Left ventricle myocardium inferior (tissue), 1 donor: ENCODE measurements at places on chromosomes 16 and 17. TPM values are rescaled to one million over a fixed set of nuclear protein-coding genes. Genes with fewer than 3 reads are reported as not detected.

DNA sequence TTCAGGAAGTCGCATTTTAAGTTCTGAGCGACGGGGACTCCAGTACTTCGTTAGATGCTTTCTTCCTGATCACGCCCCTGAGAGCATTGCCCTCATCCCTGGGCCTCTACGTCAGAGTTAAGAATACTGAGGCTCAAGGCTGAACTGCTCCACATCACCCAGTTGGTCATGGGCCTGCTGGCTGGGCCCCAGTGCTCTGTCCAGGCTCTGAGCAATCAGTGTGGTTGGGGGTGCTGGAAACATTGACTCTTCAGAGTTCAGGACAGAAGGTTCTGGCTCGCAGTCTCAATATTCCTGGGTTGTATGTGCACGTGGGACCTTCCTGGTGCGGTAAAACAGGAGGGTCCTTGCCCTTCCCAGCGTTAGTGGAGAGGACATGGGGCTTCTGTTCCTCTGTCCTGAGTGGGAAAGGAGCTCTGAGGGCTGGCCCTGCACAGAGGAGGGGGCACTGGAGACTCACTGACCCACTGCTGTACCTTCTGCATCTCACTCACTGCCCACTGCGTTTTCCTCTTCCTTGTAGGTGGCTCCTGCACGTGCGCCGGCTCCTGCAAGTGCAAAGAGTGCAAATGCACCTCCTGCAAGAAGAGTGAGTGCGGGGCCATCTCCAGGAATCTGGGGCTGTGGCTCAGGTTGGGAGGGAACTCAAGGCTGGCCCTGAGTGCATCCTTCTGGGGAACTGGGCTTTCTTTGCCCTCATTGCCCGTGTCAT, 518 bp downstream of the MT1E start:
- DNase-seq, result peak; percentile 71
- H3K36me3 ChIP-seq, result no peaks in the 10 kb centered on the region
- H3K27me3 ChIP-seq, result no peaks in the 10 kb centered on the region
- peak overlapping the region; percentile 80 for H3K4me3 ChIP-seq

The CES5A gene
- total RNA-seq, result not detected

- H3K4me1 ChIP-seq, result peaks cover 80% of the 10 kb centered on the region
- H3K36me3 ChIP-seq, result peaks cover 45% of the 10 kb centered on the region
- no peak for DNase-seq
- peak overlapping the region; percentile 60 for H3K27ac ChIP-seq
Measured at GRCh38 chr17:17126131-17127110, 79.7 kb downstream of the PLD6 start.

DNA sequence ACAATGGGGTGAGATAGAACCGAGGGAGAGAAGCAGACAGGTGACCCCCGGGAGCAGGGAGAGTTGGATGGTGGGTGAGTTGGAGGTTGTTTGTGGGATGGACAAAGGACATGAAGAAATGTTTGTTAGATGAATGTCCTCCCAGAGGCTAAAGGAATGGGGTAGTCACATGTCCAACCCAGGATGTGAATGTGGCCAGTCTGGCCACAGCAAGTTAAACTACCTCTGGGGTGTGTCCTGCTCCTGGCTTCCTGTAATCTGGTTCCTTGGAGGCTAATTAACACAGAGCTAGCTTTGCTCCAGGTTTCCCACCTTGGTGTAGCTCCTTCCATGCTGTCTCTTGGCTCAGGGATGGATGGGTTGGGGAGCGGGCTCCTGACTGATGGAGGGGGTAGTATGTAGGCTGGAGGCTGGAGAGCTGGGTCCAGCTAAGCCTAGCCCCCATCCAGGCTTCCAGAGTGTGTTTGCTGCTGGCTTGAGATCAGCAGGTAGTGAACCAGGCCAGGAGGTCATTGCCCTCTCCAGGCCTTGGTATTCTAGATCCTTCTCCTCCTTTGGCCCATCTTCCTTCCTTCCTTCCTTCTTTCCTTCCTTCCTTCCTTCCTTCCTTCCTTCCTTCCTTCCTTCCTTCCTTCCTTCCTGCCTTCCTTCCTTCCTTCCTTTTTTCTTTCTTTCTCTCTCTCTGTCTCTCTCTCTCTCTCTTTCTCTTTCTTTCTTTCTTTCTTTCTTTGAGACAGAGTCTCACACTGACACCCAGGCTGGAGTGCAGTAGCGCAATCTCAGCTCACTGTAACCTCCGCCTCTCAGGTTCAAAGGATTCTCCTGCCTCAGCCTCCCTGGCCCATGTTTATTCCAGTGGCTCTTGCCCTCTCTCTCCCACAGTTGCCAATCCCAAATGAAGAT, 28.0 kb upstream of the UBE2G1 start:
- H3K36me3 ChIP-seq, result no peaks in the 10 kb centered on the region
- H3K4me1 ChIP-seq, result no peaks in the 10 kb centered on the region
- no peak overlapping the region for H3K27ac ChIP-seq

DNA sequence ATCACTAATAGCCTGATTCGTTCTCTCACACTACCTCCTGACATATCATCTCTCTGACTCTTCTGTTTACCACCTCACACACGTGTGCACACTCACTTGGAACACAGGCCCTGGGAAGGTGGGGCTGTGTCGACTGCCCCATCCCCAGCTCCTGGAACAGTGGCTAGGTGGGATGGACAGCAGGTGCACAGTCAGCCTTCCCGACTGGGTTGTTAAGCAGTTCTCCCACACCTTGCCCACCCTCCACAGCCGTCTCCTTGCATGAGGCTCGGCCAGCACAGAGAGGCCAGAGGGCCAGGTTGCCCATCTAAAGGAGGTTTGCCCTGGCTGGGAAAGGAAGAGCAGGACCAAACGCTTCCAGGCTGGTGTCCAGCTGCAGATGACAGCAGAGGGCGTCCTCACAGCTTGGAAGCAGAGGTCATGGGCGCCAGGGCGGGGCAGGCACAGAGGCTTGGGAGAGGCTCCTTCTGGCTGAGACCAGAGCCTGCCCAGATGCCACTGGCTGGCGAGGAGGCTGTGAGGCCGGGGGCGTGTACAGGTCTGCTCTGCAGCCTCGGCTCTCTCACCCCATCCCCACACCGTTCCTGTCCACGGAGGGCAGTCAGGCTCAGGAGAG, 92.8 kb downstream of the AMFR start:
- DNase-seq, result peak; percentile 60
- H3K4me3 ChIP-seq, result no peak overlapping the region
- no peak overlapping the region for H3K27ac ChIP-seq

DNA sequence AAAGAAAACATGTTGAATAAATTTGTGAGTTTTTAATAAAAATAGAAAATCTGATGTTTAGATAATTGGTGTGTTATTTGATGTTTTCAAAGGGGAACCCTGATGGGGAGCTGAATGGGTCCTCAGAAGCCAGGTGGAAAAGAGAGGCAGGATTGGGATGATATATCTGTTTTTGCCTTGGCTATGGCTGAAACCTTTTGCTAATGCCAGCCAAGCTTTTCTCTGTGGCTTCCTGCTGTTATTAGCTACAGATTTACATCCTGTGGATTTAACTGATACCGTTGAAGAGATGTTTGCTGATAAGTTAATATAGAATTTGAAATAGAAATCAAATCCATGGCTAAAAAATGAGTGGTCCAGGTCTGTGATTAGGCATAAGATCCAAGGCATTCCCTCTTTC, 4.2 kb upstream of the AATF start:
- peaks cover 83% of the 10 kb centered on the region for H3K27me3 ChIP-seq
- DNase-seq, result no peak
- H3K4me1 ChIP-seq, result peaks cover 36% of the 10 kb centered on the region
- no peaks in the 10 kb centered on the region for H3K36me3 ChIP-seq
- H3K4me3 ChIP-seq, result no peak overlapping the region

The LGALS9B gene
- not detected for total RNA-seq

DNA sequence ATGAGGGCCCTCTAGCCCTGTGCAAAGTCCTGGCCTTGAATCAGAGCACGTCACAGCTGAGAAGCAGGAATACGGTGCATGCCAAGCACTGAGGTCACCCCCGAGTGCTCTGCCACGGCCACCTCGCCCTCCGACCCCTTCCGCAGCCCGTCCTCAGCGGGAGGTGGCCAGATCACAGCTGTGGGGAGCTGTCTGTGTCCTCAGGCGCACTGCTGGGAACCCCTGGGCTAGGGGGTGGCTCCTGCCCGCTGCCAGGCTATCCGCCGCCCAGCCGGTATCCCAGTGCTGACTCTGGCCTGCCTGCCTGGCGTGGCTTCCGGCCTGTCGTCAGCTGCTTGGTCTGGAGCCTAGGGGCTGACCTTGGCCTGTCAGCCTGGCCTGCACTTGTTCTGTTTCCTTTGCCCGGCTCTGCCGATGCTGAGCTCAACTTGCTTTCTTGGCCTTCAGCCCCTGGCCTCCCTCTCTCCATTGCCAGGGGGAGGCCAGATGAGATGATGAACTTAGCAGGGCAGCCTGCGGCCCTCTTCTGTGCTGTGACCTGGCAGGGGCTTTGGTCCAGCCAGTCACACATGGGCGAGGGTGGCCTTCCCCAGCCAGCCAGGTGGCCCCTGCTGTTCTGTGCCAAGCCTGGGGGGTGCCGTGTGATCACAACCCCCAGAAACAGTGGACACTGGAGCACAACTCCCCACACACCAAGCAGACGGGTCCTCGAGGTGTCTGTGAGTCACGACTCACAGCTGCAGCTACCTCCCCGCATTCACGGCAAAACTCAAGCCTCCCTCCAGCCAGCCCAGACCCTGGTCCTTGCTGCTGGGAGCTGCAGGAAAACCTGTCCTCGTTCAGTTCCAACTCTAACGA, 77.3 kb downstream of the ZDHHC7 start:
- H3K36me3 ChIP-seq, result no peaks in the 10 kb centered on the region
- no peaks in the 10 kb centered on the region for H3K27me3 ChIP-seq
- DNase-seq, result peak; percentile 88
- peak overlapping the region; percentile 24 for H3K4me3 ChIP-seq
- H3K4me1 ChIP-seq, result peaks cover 28% of the 10 kb centered on the region

- H3K36me3 ChIP-seq, result no peaks in the 10 kb centered on the region
- no peaks in the 10 kb centered on the region for H3K27me3 ChIP-seq
- no peak for DNase-seq
Measured at GRCh38 chr17:62681939-62682381, 54.5 kb downstream of the MRC2 start.

The PDILT gene
- total RNA-seq, result not detected

The CBX2 gene
- total RNA-seq, result 2.6 TPM

GRCh38 chr17:77315551-77316190, 174.9 kb downstream of the SEC14L1 start:
- peaks cover 44% of the 10 kb centered on the region for H3K4me1 ChIP-seq
- no peak for DNase-seq
- H3K27ac ChIP-seq, result no peak overlapping the region
- H3K36me3 ChIP-seq, result no peaks in the 10 kb centered on the region
- H3K27me3 ChIP-seq, result no peaks in the 10 kb centered on the region

The KRTAP1-5 gene
- not detected for total RNA-seq

GRCh38 chr16:83932955-83933673, 19.9 kb upstream of the OSGIN1 start:
- no peak overlapping the region for H3K27ac ChIP-seq
- H3K27me3 ChIP-seq, result no peaks in the 10 kb centered on the region
- no peak for DNase-seq
- H3K4me1 ChIP-seq, result peaks cover 15% of the 10 kb centered on the region
- no peaks in the 10 kb centered on the region for H3K36me3 ChIP-seq

DNA sequence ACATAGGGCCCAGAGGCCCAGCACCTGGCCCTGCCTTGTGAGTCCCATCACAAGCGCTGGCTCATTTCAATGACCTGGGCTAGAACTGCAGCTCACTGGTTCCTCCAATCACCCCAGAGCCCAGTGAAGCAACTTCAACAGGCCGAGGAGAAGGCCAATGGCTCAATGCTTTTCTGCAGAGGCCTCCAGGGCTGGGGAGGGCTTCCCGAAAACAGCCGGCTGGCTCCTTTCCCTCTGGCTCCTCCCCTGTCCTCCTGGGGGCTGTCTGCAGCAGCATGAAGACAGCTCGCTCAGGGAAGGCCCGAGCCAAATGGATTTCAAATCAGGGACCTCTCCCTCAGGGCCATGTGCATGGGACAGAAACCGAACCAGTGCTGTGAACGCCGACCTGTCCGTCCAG, 121.6 kb downstream of the ZNF423 start:
- H3K4me3 ChIP-seq, result no peak overlapping the region
- H3K27me3 ChIP-seq, result no peaks in the 10 kb centered on the region
- peak; percentile 58 for DNase-seq

- H3K4me3 ChIP-seq, result peak within 1 kb of the TSS; percentile 89
- H3K27ac ChIP-seq, result peak within 1 kb of the TSS; percentile 85
- peaks cover 22% of the 10 kb centered on the region for H3K4me1 ChIP-seq
- peak; percentile 74 for DNase-seq
- H3K36me3 ChIP-seq, result peaks cover 3% of the 10 kb centered on the region
Measured at GRCh38 chr17:19867329-19868078, at the start of gene ULK2. Gene ULK2, minus strand, starts transcription at chr17:19867936. Its CDS starts 519 bp downstream, at chr17:19867417.

DNA sequence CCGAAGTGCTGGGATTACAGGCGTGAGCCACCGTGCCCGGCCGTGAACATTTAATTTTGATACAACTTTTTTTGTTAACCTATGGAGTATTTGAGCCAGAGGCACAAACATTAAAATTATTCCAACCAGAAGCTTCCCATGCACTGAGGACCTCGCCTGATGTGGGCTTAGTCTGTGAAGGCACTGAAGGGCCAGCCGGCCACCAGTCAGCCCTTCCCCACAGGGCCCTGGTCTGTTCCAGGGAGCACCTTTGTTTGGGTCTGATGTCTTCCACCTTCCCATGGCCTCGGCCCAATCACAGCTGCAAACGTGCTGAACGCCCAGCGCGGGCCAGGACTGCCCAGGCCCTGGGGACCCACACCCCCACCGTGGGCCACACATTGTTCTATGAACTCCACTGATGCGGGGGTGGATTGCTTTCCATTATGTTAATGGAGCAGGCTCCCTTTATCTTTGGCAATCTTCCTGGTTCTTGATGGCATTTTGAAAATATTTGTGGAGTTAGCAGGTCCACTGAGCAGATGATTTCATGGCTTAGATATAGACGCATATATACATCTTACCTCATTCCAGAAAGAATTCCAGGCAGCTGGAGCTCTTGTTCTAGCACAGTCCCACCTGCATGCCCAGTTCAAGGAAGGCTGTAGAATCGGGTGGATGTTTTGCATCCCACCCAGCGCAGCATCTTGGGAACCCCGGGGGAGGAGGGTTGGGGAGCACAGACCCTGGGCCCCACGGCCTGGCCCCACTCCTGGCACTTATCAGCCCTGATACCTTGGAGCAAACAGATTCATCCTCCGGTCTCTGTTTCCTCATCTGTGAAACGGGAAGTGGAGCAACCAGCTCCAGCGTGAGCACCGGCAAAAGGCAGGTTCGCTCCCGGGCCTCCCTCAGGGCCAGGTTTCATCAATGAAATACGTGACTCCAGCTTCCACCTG, 14.5 kb downstream of the SPIRE2 start:
- H3K27me3 ChIP-seq, result peaks cover 28% of the 10 kb centered on the region
- H3K27ac ChIP-seq, result no peak overlapping the region
- H3K36me3 ChIP-seq, result no peaks in the 10 kb centered on the region
- peaks cover 6% of the 10 kb centered on the region for H3K4me1 ChIP-seq
- no peak overlapping the region for H3K4me3 ChIP-seq

The SDR42E2 gene
- 0.08 TPM for total RNA-seq

The KRT33A gene
- not detected for total RNA-seq

DNA sequence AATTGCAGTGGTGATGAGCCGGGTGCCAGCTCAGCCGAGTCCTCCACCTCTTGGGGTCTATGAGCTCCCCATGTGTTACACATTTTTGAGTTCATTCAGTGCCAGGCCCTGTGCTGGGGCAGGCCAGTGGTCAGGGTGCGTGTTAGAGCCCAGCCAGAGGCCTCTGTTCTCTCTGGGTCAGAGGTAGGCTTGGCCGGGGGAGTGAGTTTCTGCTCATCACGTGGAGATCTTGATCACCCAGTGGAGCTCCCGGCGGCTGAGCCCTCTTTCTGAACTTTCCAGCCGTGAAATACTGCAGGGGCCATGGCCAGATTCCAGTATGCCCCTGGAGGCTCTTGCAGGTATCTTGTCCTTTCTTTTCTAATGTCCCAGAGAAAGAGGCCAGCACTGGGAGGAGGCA, 93.0 kb downstream of the RAP1GAP2 start:
- H3K27ac ChIP-seq, result no peak overlapping the region
- peaks cover 12% of the 10 kb centered on the region for H3K4me1 ChIP-seq
- H3K36me3 ChIP-seq, result no peaks in the 10 kb centered on the region
- no peak overlapping the region for H3K4me3 ChIP-seq

The SLFN14 gene
- not detected for total RNA-seq

The SULT1A1 gene
- total RNA-seq, result 13.7 TPM

The HOXB7 gene
- total RNA-seq, result 0.16 TPM
